Left colon (tissue), 2 donors: ENCODE measurements at places on chromosomes 1 and 21.

DNA sequence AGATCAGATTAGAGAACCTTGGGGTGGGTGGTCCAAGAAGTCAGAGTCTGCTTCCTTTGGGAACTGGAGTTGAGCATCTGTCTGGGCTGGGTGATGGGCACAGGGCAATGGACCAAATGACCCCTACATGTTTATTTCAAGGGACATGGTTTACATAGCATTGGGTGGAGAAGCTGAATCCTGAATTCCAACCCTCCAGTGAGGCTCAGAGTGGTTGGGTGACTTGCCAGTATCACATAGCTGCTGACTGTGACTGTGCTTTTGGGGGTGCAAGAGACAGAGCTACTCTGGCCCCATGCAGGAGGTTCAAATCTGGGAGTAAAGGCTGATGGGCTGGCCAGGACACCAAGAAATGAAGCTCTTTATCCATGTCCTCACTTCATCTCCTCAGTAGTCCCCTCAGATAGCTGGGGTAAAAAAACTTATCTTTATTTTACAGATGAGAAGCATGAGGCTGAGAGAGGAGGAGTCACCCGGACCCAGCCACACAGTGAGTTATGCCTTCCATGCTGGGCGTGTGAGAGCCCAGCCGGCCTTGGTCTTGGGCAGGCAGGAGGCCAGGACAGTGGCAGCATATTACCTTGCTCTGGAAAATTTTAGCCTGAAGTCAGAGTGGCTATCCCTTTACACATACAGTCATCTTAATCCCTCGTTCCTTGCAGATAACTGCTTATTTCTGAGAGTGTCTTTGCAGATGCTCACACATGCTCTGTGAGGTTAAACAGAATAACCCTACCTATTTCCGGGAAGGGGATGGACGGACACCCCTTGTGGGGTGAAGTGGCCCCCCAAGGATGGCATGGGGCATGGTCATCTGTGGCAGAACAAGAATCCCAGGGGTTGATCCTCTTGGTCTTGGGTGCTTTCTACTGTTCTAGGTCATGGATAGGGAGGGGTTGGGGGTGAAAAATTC lies 2.8 kb upstream of the SERINC2 start:
- DNase-seq = no peak

DNA sequence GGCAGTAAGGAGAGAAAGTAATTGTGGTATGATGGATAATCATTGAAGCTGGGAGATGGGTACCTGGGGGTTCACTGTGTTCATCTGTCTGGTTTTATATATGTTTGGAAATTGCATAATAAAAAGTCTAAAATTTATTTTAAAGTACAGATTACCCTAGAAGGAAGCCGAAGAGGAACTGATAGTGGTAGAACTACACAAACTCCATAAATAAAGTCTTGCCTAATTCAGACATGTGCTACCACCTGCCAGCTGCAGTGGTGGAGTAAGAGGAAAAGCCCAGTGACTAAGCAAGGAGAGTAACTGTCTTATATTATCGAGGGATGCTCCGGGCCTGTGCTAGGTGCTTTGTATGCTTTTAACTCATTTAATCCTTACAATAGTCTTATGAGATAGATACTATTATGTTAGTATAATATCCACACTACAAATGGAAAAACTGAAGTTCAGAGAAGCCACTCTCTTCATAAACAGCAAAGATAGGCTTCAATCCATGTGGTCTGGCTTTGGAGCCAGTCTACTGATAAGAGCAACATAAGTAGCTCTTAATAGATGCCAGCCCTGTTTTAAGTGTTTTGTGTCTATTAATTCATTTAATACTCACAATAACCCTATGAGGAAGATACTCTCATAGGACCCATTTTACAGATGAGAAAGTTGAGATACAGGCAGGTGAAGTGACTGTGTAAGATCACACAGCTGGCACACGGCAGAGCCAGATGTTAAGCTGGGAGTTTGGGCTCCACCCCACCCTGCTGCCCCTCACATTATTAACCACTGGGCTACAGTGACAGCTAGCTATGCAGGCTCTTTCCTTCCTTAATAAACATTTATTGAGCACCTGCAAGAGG lies 56.8 kb upstream of the HNRNPU start:
- DNase-seq = no peak

DNA sequence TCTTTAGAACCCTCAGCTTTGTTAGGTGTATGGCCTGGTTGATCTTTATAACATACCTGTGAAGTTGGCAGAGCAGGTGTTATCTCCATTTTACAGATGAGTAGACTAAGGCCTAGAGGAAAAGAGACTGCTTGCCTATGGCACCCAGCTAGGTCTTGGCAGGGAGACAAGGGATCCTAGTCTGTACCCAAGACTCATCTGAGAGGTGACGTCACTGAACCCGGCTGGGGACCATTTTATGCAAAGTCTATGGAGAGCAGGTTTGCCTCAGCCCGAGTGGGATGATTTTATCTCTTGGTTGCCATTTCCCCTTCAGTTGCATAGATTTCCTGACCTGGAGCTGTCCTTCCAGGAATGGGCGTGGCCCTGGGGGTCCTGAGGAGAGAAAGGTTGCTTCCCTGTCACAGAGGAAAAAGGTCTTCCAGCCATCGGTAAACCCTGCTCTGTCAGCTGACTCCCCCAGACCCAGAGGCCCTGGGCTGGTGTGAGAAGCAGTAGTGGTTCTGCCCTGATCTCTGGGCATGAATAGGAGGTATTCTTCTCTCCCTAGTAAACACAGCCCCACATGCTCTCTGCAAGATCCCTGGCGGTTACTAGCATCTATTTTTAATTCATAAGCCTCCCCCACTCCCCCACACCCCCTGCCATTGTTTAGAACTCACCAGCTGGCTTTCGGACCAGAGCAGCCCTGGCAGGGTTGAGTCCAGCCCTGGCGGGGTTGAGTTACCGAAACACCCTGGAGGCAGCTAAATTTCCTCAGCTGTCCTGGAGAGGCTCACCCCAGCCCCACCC lies 19.6 kb downstream of the TMCC2 start:
- DNase-seq = no peak

DNA sequence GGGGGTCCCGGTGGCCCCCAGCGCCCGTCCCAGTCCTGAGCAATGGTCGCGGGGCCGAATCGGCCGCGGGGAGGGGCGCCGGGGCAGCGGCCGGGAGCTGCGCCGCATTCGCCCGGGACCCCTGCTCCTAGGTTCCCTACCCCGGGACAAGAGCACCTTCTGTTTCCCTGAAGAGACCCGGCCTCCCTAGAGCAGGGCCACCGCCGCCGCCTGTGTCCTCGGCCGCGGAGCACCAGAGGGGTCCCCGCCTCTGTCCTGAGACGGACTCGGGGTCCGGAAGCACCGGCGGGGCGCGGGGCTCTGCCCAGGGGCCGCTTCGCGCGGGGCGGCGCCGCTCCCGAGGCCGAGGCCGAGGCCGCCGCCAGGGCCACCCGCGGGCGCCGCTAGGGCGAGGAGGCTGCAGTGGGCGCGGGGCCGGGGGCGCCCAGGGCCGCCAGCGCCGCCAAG lies 157.9 kb downstream of the CASZ1 start:
- DNase-seq = no peak

DNA sequence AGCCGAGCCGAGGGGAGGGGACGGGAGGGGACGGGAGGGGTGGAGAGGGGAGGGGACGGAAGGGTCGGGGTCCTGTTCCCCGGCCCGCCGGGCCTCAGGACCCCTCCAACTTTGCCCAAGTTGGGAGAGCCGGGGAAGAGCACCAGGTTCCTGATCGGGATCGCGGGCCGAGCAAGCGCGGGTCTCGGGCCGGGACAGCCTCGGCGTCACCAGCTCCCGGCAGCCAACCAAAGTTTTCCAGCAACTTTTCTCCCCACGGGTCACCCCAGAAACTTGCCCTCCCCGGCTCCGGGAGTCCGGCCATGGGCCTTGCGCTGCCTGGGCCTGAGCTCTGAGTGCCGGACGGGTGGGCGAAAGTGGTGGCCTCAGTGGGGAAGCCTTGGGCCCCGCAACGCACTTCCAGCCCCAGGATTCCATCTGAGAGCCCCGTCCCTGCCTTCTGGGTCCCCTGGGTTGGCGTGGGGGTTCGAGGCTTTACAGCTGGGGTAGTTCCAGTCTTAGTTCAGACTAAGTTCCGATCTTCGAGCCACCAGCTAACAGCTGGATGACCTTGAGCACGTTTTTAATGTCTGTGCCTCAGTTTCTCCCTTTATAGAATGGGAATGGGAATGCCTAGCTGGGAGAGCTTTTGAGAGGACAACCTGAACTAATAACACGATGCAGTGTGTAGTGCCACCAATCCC lies 458 bp downstream of the ZC3H12A start:
- peak; percentile 48 for DNase-seq

GRCh38 chr1:208256556-208256955 lies 12.4 kb upstream of the PLXNA2 start:
- DNase-seq = no peak

GRCh38 chr1:1393428-1393827 lies 5.7 kb downstream of the CCNL2 start:
- no peak for DNase-seq

DNA sequence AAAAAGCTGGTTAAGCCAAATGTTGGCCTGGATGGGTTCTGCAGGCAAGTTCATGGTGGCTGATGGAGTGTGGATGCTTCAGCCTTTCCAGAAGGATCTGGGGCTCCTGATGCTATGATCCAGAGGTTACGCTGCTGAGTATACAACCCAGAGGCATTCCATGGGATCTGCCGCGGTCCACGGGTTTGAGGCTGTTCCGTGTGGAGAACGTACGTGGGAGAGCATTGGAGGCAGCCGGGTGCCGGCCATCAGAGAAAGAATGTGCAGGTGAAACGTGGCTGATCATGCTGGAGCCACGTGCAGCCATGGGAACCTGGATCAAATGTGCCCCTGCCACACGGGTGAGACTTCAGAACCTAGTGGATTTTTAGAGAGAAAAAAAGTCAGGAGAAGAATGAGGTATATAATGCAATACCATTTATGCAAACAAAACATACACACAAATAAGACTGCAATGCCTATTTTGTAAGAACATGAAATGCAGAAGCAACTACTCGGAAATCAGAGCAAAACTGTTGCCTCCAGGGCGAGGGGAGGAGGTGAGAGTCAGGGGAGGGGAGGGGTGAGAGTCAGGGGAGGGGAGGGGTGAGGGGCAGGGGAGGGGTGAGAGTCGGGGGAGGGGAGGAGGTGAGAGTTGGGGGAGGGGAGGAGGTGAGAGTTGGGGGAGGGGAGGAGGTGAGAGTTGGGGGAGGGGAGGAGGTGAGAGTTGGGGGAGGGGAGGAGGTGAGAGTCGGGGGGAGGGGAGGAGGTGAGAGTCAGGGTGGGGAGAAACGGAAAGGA lies 116.5 kb upstream of the C1orf174 start:
- no peak for DNase-seq

DNA sequence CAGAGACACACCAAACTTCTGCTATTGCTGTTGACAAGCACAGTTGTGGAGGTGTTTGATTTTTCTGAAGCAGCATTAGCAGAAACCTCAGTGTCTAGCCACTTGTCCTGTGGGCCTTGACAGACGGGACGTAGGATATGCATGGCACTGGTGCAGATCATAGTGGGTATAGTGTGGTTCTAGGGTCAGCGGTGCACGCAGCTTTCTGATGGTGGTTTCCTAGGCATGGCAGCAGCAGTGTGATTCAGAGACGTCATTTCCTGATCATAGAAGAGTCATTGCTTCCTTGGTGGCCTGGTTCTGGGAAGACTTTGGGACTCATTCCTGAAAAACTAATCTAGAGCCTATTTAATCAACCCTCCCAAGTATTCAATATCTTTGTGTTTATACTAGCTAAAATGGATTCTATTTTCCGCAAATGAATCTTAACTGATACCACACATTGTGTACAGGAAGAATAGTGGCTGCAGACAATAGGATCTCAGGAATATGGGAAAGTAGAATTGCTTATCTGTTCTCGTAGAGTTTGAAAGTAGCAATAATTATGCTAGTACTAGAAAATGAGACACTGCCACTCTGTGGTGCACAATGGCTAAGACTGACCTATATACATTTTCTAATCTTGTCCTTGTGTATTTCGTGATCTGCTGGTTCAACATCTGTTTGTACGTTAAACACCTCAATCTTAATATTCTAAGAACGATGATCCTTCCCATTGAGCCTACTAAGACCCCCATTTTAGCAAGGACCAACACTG lies 2.8 kb upstream of the USP1 start:
- DNase-seq = no peak

GRCh38 chr1:26287811-26288210 lies 7.9 kb downstream of the SH3BGRL3 start:
- DNase-seq = no peak

DNA sequence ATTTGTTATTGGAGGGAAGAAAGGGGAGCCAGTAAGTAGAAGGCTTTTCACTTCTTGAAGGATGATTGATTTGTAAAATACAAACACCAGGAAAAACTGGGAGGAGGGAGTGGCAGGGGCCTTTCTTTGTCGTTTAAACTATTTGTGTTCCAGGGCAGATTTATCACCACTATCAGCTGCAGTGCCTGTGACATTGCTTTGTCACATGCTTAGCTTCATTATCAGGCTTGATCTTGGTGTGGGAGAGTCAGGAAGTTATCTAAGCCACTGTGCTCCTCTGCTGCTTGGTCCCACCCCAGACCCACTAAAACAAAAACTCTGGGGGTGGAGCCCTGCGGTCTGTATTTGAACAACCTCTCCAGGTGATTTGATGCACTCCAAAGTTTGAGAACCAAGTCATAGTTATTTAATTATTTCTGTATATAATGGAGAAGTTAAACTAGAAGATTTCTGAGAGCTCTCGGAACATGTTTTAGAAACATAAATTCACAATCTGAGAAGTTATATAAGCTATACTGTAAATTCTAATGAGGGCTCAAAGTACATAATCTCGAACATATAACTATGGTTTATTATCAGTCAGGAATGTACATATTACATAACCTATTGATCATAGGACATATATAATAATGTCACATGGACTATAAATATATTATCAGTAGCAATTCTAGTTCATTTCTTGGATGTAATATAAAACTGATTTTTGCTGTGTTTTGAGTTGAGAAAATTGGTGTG lies 87.9 kb downstream of the CDC14A start:
- DNase-seq = peak; percentile 57

DNA sequence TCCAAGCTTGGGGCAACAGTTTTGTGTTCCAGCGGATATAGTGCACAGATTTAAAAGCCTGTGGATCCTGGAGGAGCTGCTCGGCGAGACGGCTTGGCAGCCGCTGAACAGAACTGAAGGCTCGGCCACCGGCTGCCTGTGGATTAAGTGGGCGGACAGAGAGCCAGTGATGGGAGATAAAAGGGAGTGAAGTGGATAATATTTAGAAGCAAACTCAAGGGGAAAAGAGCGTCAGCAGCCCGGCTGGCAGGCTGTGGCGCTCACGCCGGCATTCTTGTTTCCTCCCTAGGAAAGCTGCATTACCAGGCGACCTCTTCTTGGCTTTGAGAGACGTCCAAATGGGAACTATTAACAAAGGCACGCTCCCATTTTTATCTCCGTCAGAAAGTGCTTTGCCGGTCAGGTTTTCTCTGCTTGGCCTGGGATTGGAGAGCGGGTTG lies 10.4 kb downstream of the TRABD2B start:
- no peak for DNase-seq

DNA sequence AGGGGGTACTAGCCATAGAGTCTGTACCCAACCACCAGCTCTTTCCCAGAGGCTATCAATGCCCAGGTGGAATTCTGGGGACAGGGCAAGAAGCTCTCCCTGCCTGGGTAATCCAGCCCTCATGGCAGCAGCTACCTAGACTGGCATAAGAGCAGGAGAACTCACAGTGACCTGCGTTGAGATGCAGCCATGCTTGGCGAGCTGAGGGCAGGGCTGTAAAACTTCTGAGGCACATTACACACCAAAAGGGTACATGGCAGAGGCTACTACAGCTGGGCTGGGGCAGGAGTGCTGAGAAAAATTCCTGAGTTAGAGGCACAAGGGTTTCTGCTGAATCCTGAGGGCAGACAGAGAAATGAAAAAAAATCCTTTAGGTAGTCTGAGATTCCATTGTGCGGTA lies 927.9 kb upstream of the B3GALT2 start:
- no peak for DNase-seq

GRCh38 chr21:17343055-17343454 lies 169.8 kb upstream of the CXADR start:
- DNase-seq = no peak
